ENCODE measurements at places on chromosomes 3 and 15. TPM values are rescaled to one million over a fixed set of nuclear protein-coding genes. Genes with fewer than 3 reads are reported as not detected.

- DNase-seq, result no peak
Observed at GRCh38 chr3:16442730-16443129, 70.8 kb downstream of the RFTN1 start.

DNA sequence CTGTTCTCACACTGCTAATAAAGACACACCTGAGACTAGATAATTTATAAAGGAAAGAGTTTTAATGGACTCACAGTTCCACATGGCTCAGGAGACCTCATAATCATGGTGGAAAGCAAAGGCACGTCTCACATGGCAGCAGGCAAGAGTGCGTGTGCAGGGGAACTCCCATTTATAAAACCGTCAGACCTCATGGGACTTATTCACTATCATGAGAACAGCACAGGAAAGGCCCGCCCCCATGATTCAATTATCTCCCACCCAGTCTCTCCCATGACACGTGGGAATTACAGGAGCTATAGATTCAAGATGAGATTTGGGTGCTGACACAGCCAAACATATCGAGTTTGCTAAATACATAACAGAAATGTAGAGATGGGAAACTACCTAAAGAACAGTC lies 39.5 kb upstream of the DGKG start:
- DNase-seq, result no peak

GRCh38 chr3:179713643-179714090 lies 60.8 kb downstream of the USP13 start:
- no peak for DNase-seq

- no peak for DNase-seq
Observed at GRCh38 chr3:3087279-3087678, 22.9 kb downstream of the IL5RA start.

GRCh38 chr3:133280586-133280985 lies 119.3 kb upstream of the BFSP2 start:
- DNase-seq, result no peak

GRCh38 chr15:39454189-39454986 lies 126.5 kb upstream of the THBS1 start:
- no peak for DNase-seq

DNA sequence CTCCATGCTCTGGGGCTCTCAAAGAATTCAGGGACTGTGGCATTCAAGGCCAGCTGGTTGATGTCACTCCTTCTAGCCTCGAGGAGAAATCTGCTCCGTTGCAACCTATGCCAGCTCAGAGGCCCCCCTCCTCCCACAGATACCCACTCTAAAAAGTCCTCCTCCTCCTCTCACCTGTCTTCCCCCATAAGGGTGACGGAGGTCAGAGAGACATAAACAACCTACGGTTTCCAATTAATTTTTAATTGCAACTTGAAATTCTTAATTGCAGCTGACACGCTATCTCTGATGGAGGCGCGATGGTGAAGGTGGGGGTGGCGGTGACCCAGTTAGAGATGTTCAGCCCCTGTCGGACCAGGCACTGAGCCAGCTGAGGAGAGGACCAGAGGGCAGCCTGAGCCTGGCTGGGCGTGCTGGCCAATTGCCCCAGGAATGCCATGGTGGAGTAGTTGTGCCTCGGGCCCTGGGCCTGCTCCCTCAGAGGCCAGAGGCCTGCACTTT lies 43.2 kb upstream of the INSYN1 start:
- no peak for DNase-seq

- no peak for DNase-seq
Observed at GRCh38 chr3:32901005-32901932, 50.2 kb upstream of the CCR4 start.

DNA sequence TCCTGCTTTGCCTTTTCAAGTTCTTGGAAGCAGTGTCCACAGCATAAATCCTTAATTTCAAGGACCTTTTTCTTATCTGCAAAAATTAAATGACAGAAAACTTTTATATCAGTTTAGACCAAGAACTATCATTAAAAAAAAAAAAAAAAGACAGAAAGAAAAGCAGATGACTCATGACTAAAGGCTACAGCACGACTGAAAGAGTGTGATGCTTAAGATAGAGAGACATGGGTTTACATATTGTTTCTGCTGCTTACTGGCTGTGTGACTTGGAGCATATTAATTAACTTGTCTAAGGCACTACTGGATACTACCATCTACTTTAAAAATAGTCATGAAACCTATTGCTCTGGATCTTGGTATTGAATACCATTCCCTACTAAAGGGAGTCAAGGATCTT lies 62.3 kb downstream of the CEP152 start:
- no peak for DNase-seq

GRCh38 chr3:62749130-62749529 lies 126.1 kb downstream of the CADPS start:
- no peak for DNase-seq

GRCh38 chr3:128709506-128710210 lies 16.3 kb upstream of the RAB7A start:
- DNase-seq, result no peak

DNA sequence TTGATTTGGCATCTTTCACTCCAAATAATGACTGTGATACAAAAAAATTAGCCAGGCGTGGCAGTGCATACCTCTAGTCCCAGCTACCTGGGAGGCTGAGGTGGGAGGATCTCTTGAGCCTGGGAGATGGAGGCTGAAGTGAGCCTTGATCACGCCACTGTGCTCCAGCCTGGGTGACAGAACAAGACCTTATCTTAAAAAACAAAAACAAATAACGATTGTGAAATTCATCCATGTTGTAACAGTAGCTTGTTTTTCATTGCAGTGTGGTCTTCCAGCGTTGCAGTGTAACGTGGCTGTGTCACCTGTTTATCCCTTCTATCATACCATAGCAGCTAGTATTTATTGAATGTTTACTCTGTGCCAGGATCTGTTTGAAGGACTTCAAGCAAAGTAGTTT lies 120.9 kb downstream of the ITPR1 start:
- DNase-seq, result no peak

- no peak for DNase-seq
Observed at GRCh38 chr3:80750637-80751036, 982.8 kb upstream of the ROBO1 start.

DNA sequence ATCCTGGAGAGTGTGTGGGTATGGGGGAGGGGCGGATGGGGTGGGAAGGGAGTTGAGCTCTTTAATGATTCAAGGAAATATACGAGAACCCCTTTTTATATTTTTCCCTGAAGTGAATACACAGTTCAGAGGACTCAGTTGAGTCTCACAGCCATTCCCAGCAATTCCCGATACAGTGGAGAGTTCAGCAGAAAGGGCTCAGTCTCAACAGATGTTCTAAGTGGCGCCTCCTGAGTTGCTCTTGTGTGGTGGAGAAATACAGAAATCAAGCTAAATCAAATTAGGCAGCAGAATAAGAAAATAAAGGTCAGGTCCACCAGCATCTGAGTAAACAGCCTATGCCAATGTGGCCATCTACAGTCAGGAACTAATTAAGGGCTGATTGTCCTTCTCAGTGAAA lies 372.1 kb downstream of the NR2F2 start:
- DNase-seq, result no peak

DNA sequence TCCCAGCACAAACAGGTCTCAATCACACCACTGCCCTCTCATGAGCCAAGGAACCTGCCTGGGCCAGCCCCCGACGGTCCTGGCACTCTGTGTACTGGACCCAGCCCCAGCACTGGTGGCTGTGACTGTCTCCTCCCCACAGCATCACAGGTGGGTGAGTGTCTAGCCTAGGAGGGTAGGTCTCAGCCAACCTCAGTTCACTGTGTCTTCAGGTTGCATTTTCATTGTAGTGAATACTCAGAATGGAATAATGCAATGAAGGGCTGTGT lies 163.4 kb upstream of the NSMCE3 start:
- no peak for DNase-seq

GRCh38 chr3:85258819-85259218 lies 300.0 kb downstream of the CADM2 start:
- no peak for DNase-seq

DNA sequence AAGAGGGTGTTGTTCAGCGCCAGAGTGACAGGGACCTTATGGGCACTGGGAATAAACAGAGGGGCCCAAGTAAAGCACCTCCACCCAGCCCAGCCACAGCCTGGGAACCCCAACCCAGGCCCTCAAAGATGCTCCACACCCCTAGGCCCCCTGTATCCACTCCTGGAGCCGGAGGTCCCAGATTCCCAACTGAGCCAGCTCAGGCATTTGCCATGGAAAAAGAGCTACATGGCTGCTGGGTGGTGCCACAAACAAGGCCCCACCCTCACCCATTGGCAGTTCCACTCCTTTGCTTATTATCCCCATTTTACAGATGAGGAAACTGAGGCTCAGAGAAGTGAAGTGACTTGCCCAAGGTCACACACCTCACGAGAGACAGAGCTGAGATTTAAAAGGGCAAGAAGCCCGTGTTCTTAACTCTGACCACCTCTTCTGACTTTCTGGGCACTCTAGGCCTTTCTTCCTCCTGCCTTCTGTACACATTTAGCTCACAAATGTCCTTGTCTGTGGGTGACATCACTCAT lies 16.9 kb downstream of the ANPEP start:
- DNase-seq, result no peak

GRCh38 chr3:183895296-183895695 lies 10.6 kb upstream of the PARL start:
- no peak for DNase-seq

- no peak for DNase-seq
Observed at GRCh38 chr15:47674586-47675232, 42.6 kb upstream of the SEMA6D start.

- DNase-seq, result no peak
Observed at GRCh38 chr3:116442331-116443021, 2.8 kb downstream of the LSAMP start.

GRCh38 chr15:82810890-82811426 lies 1.5 kb downstream of the WHAMM start:
- no peak for DNase-seq

- DNase-seq, result no peak
Observed at GRCh38 chr3:177463863-177464262, 266.6 kb upstream of the TBL1XR1 start.

GRCh38 chr3:81789691-81790090 lies 28.2 kb upstream of the GBE1 start:
- DNase-seq, result no peak

DNA sequence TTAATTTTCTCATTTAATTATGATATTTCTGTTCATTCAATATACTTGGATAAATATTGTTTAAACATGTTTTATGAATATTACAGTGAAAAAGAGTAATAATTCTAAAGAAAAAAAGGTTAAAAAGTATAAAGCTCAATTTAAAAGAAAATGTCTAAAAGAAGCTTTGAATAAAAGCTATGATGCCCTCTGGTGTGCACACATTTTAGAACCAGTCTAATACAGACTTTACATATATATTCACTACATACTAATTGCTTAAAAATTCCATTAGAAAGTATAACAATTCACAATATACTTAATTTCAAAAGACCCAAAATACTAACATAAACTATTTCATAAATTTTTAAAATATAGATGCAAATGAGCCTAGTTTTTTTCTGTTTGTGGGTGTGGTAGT lies 909.1 kb upstream of the ROBO1 start:
- DNase-seq, result no peak

GRCh38 chr3:139329364-139329850 lies 14.4 kb upstream of the MRPS22 start:
- peak; percentile 78 for DNase-seq

DNA sequence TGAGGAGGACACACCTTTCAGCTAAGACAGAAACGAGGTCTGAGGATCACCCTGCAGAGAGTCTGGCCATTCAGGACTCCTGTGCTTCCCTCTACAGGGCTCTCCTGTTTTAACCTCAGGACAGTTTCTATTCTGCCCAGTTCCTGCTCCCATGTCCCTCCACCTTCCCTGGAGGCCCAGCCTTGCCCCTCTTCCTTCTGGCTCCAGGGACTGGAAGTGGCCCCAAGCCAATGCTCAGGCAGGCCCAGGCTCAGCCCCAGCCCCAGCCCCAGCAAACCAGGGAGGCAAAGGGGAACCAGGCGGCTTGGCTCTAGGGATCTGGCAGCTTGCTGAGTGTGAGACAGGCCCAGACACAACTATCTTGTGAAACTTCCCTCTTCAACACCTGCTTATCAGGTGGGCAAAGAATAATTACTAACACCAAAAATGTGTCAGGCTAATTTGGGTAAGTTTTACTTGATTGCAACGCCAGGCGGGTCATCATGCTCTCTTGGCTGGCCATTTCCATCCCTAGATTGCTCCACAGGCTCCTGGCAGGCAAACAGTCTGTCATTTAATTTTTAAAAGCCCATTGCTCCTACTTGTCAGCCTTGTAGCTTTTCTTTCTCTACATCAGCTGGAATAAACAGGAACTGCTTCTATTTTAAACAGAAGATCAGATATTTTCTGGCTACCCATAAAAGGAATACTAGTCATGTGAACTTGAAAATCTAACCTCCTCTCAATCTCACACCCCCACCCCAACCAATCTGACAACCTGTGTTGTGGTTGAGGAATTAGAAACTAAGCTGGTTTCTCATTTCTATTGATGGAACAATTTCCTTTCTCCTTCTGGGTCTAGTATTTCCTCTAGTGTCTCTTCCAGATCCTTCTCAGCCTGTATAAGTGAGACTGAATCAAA lies 33.5 kb downstream of the UPK1B start:
- no peak for DNase-seq

DNA sequence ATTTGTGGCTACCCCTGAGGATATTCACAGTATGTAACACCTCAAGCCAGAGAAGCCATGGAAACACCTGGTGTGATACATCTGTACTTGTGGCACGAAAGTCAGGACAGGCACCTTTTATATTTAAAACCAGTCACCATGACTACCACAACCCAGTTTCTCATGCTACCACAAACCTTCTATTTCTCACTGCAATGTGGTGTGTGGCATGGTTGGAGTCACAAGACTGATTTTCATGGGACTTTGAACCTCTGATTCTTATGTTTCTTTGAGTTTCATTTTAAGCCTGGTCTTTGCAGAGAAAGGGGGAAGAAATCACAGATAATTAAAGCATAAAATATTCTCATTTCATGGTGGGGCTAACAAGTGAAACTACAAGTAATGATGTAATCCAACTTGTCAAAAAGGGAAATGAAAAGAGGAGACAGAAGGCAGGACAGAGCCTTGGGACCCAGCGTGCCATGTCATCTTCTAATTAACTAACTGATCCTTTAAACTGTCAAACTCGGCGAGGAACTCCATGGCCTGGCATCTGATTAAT lies 175.9 kb downstream of the PDZRN3 start:
- no peak for DNase-seq

- DNase-seq, result no peak
Observed at GRCh38 chr15:62845241-62846126, 197.1 kb upstream of the TPM1 start.

Gene CCR2
- 0.31 TPM for total RNA-seq

Gene RLBP1
- total RNA-seq, result 2.3 TPM

Gene COLQ
- 3.0 TPM for total RNA-seq

Gene SAXO2
- total RNA-seq, result 4.1 TPM

Gene PLCH1
- total RNA-seq, result 10.9 TPM

Gene ACTC1
- total RNA-seq, result 0.31 TPM

Gene GPR160
- total RNA-seq, result 2.5 TPM

Gene SLC22A14
- 0.31 TPM for total RNA-seq

Gene OCA2
- total RNA-seq, result 25.7 TPM

Gene OR5K4
- total RNA-seq, result not detected

Gene C3orf70
- total RNA-seq, result 26.8 TPM

Gene USP13
- total RNA-seq, result 13.3 TPM

Gene SLC2A2
- total RNA-seq, result not detected

Gene NME9
- 2.3 TPM for total RNA-seq

Gene TTC21A
- 2.5 TPM for total RNA-seq

Gene SETMAR
- 41.5 TPM for total RNA-seq

Gene KCTD6
- 31.7 TPM for total RNA-seq

Gene ZNF620
- 13.6 TPM for total RNA-seq

Gene CLSTN2
- 10.3 TPM for total RNA-seq
